ENCODE measurements at places on chromosomes 1 and 21.

DNA sequence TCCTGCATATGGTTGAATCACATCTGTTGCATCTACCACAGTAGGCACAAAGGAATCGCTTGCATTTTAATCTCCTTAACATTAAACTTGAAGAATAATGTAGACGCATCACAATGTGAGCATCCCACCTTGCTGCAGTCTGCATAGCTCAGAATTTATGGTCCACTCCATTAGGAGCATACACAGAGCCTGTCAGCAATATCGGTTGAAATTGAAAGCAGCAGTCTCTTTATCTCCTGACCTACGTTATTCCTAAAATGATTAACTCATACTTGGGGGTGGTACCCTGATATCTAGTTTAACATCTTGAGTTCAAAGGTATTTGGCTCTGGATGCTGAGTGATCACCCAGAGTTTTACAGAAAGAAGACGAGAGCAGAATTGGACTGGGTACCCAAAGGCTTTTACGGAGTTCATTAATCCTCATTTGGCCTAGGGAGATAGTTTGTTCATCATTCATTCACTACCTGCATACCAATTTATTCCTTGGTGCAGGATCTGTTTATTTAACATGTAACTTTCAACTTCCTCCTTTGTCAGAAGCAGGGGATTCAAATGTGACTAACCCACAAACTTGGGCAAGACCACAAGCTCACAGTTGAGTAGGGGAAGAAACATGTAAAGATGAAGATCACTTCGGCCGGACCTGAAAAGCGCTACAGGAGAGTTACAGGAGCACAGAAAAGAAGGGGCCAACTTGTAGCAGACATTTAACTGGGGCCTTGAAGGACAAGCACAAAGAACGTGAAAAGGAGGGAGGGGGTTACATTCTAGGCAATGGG, 187.9 kb downstream of the DAB1 start:
- DNase-seq, result no peak

GRCh38 chr1:11571906-11572616, 82.2 kb downstream of the FBXO2 start:
- no peak for DNase-seq

DNA sequence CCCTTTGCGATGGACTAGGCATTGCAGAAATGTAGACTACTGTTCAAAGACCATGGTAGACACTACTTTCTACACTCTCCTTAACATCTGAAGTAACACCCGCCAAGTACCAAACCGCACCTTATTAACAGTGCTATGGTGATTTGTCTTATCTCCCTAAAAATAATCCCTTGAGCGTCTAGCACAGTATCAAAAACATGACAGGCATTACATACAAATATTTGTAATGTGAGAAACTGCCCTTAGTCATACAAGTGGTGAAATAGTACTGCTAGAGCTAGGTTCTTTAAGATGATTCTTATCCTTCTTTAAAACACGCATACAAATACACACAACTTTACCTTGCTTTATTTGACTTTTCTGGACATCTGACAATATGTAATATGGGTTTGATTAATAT, 27.2 kb downstream of the PUM1 start:
- no peak for DNase-seq

GRCh38 chr1:3847081-3847480, 9.9 kb downstream of the CEP104 start:
- no peak for DNase-seq

DNA sequence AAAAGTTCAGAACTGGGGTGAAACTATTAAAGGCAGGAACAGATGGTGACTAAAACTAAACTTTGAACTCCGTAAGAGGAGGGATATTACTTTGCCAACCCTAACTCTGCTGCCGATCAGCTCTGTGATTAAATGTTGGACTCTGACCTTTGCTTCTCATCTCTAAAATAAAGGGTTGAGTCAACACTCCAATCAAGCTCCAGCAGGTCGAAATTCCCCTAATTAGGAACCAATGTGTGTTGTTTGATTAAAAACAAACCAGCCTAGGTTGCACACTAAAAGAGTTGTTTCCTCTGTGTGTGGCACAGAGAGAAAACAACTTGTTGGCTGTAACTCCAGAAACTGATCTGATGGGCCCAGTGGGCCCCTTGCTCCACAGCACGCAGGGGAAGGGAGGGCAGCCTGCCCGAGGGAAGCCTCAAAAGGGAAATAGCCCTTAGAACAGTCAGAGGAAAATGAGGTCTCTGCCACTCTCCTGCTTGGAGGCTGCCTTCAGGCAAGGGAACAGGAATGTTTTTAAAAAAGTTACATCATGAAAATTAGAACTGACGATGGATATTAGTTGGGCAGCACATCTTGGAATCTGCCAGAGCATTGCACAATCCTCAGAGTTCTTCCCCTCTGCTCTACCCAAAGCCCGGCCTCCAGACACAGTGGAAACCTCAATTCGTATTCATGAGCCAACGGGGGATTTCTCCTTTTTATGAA, 69.3 kb downstream of the KCTD3 start:
- peak; percentile 30 for DNase-seq

- peak; percentile 31 for DNase-seq
Observed at GRCh38 chr21:38631676-38632075, 133.4 kb upstream of the ERG start.

GRCh38 chr1:31788825-31789256, 24.7 kb upstream of the ADGRB2 start:
- peak; percentile 84 for DNase-seq

DNA sequence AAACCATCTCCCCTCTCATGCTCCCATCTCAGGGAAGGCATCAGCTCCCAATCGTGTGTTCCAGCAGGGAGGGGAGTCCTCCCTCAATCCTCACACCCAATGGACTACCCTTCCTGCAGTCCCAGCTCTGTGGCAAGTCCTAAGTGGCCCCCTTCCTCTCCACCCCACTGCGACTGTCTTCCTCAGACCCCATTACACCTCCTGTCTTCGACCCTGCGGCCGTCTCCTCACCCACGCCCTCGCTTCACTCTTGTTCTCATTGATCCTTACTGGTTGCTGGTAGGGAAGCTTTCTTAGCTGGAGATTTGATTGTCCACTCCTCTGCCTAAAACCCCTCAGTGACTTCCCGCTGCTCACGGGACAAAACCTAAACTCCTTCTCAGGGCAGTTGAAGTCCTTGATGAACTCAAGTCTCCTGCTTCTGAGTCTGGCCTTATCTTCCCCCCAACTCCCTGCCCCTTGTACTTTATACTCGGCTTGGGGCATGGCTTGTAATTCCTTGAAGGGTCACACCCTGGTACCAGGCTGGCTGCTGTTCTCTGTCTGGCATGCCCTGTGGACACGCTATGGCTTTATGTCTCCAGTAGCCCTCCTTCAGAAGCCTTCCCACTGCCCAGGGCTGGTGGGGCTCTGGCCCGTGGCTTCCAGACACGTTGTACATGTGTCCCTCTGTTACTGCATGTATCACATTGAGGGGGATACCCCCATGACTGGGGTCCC, 2.3 kb upstream of the EPS8L3 start:
- no peak for DNase-seq

DNA sequence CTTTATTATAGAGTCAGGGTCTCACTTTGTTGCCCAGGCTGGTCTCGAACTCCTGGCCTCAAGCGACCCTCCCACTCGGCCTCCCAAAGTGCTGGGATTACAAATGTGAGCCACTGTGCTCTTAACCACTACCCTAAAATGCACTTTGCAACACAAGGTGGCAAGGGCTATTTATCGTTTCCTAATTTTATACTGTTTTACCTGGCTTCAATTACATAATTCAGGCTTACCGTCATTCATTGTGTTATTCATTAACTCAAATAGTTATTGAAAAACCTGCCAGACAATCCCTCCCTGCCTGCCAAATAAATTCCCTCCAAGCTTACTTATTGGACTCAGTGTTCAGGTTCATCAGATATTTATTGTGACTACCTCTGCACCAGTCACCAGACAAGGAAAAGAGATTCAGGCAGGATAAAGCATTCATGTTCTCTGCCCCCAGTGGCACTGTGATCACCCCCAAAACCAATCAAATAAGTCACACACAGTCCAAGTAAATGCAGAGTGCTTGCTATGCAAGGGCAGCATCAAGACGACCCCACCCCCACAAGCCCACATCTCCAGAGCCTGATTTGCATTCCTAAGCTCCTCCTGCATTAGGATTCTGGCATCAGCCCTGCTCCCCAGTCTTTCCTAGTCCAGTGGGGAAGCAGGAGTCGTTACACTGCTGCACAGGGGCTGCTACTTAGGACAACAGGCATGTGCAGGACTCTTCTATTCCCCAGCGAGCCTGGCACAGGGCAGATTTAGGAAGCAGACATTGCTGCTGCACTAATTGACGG, 8.1 kb downstream of the PAQR7 start:
- no peak for DNase-seq

DNA sequence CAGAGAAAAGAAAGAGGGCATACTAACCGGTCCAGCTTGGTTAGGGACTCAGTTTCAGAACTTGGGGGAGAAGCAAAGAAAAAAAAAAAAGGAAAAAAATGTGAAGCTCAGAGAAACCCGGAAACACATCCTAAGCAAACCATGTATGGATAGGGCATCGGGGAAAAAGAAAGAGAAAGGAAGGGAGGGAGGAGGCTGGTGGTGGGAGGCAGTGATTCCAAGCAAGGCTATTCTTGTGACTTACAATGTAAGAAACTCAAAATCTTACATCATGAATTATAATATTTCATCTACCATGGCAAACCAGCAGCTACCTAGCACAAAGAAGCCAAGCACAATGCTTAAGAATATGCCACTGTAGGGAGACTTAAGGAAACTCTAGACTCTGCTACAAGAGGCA, 60.3 kb downstream of the UBR4 start:
- no peak for DNase-seq

Measured in right hindlimb (tissue), 1 donor.